ENCODE measurements at places on chromosomes 3 and 15.

DNA sequence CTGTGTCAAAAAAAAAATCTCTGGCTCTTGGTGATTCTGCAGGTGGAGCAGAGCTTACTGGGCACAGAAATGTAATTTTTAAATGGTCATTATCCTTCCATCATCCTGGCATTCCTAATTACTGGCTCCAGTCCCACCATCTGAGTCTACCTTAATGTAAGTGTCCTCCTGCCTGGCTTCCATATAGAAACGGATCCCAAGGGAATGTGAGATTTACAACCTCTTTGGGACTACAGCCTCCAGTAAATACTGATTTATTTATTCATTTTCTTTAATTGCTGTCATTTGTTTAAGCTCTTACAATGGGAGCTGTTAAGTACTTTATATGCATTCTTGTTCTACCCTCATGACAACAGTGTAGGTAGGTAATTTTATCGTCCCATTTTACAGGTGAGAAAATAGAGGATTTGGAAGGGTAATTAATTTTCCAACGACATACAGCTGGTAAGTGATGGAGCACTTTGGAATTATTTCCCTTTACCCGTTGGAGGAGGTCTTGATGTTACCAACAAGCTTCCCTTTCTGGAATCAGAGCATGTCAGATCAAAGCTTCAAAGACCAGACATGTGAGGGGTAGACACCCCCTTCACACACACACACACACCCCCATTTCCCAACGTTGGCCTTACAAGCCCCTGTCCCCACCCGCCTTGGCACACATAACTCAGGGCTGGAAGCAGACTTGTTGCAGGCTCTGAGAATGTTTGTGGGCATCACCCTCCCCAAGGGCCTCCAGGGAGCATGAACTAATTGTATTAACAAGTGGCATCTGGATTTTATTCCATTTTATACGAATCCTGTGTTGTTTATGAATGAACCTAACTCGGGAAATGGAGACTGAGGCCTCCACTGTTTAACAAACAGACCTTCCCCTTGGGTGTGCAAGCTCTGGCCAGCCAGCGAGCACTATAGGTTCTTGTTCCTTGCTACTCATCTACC, 116.9 kb downstream of the ALDH1A2 start:
- DNase-seq = no peak

DNA sequence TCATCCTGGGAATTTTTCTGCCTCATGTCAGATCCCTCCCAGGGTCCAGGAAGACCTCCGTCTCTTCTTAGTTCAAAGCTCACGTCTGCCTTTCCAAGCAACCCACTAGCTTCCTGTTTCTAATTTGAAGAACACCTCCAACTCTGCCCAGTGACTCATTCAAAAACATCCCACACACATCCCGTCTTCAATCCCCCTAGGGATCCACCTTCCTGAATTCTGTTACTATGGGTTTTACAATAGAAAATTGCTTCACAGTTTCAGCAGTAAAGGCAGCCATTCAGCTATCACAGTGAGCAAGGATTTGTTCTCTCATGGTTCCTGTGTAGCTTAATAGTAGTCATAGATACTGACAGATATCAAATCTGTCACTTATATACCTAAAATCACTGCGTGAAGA, 308.3 kb upstream of the CCDC54 start:
- no peak for DNase-seq

DNA sequence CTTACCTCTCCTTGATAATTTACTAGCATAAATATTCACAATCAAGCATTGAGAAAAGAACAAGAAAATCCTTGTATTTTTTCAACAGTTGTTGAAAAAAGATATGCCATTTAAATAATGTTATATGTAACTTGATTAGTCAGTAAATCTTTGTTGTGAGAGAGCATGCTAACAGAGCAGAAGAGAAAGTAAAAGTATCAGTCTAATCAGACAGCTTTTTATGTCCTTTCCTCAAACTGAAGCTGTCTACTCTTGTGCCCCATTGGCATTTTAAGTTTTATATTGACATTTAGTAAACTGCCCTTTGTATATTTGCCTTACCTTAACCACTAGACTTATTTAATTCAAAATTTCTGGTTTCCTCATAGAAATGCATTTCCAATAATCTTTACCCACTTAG, 668.7 kb downstream of the OTOL1 start:
- no peak for DNase-seq

DNA sequence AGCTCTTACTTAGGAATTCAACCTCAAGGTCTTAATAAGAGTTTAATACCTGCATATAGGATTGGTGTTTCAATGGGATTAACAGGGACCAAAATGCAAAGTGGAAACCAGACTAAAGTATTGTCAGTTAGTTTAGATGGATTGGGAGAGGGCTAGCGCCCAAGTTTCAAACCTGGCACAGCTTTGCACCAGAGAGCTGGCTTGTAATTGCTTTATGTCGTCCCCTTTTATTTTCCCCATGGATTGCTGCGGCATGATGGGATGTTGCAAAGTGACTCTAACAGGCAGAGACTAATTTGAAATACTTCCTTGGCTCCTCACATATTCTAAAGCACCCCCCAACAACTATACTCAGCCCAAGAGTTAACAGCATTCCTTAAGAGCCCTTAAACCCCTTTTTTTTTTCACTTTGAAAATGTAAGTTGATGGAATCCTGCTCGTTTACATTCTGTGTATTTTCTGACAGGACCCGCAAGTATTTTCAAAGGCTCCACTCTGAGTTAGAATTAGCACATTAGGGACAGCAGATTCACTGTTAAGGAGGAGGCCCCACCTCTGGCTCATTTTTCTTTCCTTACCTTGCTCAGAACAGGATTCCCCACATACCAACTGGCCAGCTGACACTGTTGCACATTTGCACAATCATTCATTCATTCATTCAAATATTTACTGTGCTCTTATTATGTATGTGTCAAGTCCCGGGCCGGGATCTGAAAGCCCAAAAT, 214.2 kb downstream of the ERC2 start:
- no peak for DNase-seq

GRCh38 chr3:170584585-170585007, 1.3 kb downstream of the SLC7A14 start:
- DNase-seq = peak; percentile 4

DNA sequence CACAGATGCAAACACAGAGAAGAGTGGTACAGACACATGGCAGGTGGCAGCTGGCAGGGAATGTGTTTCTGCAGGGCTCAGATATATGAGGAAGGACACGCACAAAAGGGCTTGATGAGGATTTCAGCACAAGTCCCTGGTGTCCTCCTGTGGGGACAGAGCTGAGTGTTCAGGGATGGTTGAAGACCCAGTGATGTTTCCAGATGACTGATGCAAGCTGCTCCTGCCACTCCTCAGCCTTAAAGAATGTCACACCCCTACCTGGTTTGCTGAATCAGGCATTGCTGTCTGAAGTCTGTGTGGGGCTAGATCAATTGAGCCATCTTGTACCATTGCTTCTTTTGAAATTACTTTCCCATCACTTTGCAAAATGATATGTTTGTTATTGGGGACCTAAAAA, 40.2 kb downstream of the TNFAIP8L3 start:
- no peak for DNase-seq

DNA sequence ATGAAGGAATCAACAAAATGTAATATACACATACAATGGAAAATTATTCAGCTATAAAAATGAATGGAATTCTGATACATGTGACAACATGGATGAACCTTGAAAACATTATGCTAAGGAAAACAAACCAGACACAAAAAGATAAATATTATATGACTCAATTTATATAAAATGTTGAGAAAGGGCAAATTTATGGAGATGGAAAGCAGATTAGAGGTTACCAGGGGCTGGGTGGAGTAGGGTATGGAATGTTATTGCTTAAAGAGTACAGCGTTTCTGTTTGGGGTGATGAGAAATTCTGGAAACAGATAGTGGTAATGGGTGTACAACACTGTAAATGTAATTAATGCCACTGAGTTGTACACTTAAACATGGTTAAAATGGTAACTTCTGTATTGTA, 50.9 kb downstream of the EMC4 start:
- DNase-seq = no peak

DNA sequence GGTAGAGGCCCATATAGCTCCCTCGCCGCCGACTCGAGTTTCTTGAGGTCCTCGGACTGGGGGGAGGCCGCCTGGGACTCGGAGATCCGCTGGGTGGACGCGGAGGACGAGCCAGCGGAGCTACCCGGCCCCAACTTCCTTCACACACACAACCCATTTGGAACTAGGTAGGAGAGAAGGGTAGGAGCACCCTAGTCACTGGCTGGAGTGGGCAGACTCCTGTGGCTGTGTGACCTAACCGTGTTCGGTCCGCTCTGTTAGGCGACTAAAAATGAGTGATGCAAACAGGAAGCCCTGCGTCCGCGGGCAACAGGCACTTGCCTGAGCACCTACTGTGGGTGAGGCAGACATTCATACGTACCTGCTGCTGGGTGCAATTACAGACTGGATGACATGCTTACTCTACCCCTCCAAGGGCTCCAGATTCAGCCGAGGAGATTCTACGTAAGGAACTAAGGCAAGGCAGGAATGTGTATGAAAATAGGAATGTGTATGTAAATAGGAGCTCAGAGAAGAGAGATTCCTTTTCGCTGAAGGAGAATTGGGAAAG, 4.6 kb upstream of the SIN3A start:
- no peak for DNase-seq

DNA sequence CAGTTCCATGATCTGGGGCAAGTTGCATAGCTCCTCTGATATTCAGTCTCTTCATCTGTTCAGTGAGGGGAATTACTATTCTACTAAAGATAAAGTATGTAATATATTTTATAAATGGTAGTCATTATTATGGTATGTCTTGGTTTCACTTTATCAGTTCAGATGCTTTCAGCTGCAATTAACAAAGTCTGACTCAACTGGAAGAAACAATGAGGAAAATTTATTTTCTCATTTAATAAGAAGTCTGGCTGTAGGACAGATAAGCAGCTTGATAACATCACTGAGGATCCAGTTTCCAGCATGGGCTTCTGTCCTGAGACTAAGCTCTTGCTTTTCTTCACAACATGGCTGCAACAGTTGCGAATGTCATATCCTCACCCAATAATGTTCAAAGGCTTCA, 354.3 kb upstream of the TRIM42 start:
- no peak for DNase-seq

Measured in SHP77 treated with DMSO at 0.1 percent for 48 hours (cell line).